ENCODE measurements at places on chromosomes 2 and 18. TPM values are rescaled to one million over a fixed set of nuclear protein-coding genes. Genes with fewer than 3 reads are reported as not detected.

PAX8 gene
- 0.66 TPM for total RNA-seq

DNA sequence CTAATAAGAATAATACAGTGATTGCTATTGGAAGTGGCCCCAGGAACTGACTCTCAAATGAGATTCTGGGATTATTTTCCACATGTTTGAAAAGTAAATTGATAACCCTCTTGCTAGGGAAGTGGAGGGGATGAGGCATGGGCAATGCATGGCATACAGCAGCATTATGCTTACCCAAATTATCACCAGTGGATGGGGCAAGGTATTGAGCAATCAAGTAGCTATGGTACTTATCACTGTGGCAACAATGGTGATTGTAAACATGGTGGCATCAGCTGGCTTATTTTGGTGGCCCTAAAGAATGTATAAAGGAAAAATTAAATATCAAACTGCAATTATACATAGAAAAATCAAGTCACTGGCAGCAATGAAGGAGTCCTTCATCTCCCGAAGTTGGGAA lies 155.1 kb downstream of the FIGN start:
- H3K27me3 ChIP-seq = no peaks in the 10 kb centered on the region
- H3K4me1 ChIP-seq = no peaks in the 10 kb centered on the region
- DNase-seq = no peak
- no peak overlapping the region for H3K27ac ChIP-seq

- H3K4me3 ChIP-seq = no peak overlapping the region
- peaks cover 1% of the 10 kb centered on the region for H3K27me3 ChIP-seq
- no peak overlapping the region for H3K27ac ChIP-seq
- peaks cover 33% of the 10 kb centered on the region for H3K4me1 ChIP-seq
Observed at GRCh38 chr2:205474741-205475415, 207.4 kb upstream of the NRP2 start.

DNA sequence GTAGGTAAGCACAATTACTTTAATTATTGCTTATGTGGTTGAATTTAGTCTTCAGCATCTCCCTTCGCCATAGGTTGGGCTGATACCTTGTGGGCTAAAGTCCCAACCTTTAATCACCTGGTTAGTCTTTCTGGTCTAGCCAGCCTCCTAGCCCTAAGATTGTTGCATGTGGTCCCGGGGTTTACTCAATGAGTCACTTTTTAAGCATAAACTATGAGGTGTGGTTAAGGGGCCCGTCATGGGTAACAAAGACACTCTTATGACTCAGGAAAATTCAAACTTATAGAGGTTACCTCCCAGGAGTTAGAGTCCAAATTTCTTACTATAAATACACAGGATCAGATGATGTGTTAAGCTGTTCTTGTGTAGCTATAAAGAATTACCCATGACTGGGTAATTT lies 841.6 kb downstream of the TRIB2 start:
- H3K4me3 ChIP-seq = no peak overlapping the region
- no peaks in the 10 kb centered on the region for H3K4me1 ChIP-seq
- H3K36me3 ChIP-seq = no peaks in the 10 kb centered on the region
- H3K27me3 ChIP-seq = no peaks in the 10 kb centered on the region
- no peak overlapping the region for H3K27ac ChIP-seq

PARD6G gene
- total RNA-seq = 14.4 TPM

GRCh38 chr2:231914077-231914690 lies 12.0 kb downstream of the NPPC start:
- H3K4me3 ChIP-seq = no peak overlapping the region
- H3K4me1 ChIP-seq = peaks cover 12% of the 10 kb centered on the region
- H3K36me3 ChIP-seq = no peaks in the 10 kb centered on the region

CREG2 gene
- 1.7 TPM for total RNA-seq

- H3K27ac ChIP-seq = no peak overlapping the region
- no peak overlapping the region for H3K4me3 ChIP-seq
- H3K36me3 ChIP-seq = peaks cover 5% of the 10 kb centered on the region
- peaks cover 4% of the 10 kb centered on the region for H3K4me1 ChIP-seq
- no peaks in the 10 kb centered on the region for H3K27me3 ChIP-seq
Observed at GRCh38 chr18:58321986-58322385, 278.0 kb downstream of the NEDD4L start.

All from WTC11 (cell line).